T-helper 1 cell treated with Interleukin-12 subunit alpha and Interleukin-12 subunit beta and Interleukin-4 antibody, amounts not matched to agents 30 ng/mL and 1 ng/mL, for 36 hours (primary cell): ENCODE measurements at places on chromosomes 7 and 10. TPM values are rescaled to one million over a fixed set of nuclear protein-coding genes. Genes with fewer than 3 reads are reported as not detected.

Gene FRMD4A
- 0.02 TPM in 1 of 2 replicates, not detected in the other for total RNA-seq

Gene CNTNAP2
- not detected in 2 replicates for total RNA-seq

Gene AGAP5
- 10.6 and 11.0 TPM in 2 replicates for total RNA-seq

Gene LIPK
- not detected in 2 replicates for total RNA-seq

Gene PRKG1
- not detected in 2 replicates for total RNA-seq

Gene NUDT5
- 97.3 and 105 TPM in 2 replicates for total RNA-seq

Gene SLC26A4
- total RNA-seq, result 17.4 and 17.8 TPM in 2 replicates
